ENCODE measurements at places on chromosomes 1 and 21. TPM values are rescaled to one million over a fixed set of nuclear protein-coding genes. Genes with fewer than 3 reads are reported as not detected.

DNA sequence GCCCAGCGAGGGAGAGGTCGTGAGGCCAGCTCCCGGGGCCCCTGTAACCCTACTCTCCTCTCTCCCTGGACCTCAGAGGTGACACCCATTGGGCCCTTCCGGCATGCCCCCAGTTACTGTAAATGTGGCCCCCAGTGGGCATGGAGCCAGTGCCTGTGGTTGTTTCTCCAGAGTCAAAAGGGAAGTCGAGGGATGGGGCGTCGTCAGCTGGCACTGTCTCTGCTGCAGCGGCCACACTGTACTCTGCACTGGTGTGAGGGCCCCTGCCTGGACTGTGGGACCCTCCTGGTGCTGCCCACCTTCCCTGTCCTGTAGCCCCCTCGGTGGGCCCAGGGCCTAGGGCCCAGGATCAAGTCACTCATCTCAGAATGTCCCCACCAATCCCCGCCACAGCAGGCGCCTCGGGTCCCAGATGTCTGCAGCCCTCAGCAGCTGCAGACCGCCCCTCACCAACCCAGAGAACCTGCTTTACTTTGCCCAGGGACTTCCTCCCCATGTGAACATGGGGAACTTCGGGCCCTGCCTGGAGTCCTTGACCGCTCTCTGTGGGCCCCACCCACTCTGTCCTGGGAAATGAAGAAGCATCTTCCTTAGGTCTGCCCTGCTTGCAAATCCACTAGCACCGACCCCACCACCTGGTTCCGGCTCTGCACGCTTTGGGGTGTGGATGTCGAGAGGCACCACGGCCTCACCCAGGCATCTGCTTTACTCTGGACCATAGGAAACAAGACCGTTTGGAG is 23.7 kb upstream of the TNFRSF1B start:
- peak; percentile 79 for DNase-seq

- DNase-seq: no peak
Observed at GRCh38 chr1:152005360-152005912, 11.8 kb upstream of the S100A10 start.

DNA sequence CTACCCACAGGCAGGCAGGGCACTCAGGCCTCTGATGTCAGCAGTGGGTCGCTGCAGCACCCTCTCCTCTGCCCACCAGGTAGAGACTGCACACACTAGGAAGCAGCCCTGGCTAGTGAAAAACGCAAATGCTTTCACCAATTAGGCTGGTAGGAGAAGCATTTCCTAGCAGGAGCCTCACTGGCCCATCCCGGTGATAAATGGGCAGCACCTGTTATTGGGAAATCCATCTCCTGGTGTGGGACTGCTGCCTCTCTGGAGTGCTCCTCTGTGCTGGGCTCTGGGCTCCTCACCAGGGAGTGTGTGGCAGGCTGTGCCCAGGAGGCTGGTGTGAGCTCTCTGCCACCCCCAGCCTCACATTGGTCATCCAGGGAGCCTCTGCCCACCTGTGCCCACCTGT is 28.6 kb downstream of the LRP8 start:
- no peak for DNase-seq

- peak; percentile 51 for DNase-seq
Observed at GRCh38 chr1:17998889-17999288, 108.7 kb upstream of the IGSF21 start.

The LAPTM5 gene
- 424 TPM for total RNA-seq

Measured in upper lobe of right lung (tissue), 1 donor.